ENCODE measurements at places on chromosomes 1 and 21. TPM values are rescaled to one million over a fixed set of nuclear protein-coding genes. Genes with fewer than 3 reads are reported as not detected.

GNPAT gene
- 23.7 TPM for total RNA-seq

SAMD11 gene
- total RNA-seq, result 0.70 TPM

DNA sequence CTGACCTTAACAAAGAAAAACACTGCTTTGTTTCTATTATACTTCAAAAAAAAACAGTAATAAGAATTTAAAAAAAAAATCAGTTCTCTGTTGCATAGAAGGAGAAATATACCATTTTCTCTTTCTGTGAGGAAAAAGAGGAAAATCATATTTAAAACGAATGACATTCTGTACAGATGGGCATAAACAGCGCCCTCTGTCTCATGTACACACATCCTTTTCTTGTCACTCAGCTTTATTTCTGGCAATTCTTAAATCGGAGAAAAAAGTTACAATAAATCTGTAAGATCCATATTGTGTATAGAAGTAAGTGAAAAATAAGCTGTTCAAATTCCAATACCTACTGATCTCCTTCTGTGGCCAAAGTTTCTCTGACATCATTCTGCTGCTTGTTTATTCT is 245.4 kb downstream of the SMYD3 start:
- no peak for DNase-seq

DNA sequence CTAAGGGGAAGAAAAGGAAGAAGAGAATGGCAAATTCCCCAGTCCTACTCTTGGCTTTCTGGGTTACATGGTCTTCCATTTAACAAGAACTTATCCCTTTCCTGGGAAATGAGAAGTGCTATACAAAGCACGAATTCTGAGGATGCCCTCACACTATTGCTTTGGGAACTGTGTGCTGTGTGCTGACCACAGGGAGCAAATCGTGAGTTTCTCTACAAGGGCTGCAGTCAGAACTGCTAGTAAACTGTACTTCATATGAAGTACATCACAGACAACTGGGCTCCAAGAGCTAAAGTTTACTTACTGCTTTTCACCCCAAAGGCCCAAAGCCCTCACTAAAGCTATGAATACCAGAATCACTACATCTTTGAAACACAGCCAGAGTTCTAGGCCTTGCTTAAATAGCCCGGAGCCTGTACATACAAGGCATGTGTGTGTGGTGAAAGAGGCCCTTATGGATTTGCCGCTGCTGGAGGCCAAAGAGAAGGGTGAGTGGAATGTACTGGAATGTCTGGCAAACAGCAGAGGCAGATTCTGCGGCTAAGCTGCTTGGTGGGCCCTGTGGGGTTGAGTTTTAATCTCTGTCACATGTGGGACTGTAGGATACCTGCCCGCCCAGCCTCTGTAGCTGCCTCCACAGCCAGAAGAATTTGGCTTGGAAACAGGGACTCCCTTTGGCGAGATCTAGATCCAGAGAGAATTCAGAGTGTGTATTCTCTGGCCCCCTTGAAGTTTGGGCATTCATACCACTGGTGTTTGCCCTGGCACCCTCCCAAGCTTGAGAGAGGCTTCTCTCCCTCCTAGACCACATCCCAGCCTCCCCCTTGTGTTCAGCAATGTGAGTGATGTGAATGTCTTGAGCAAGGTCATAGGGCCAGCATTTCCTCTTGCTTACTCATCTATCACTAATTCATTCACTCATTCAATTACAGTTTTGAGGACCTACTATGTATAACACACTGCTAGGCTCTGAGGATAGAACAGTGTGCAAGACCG is 21.9 kb upstream of the TRIM67 start:
- DNase-seq, result no peak

- no peak for DNase-seq
Observed at GRCh38 chr1:206800411-206800810, 28.1 kb upstream of the IL10 start.

GRCh38 chr1:220527279-220527907 is 543 bp upstream of the MARK1 start:
- no peak for DNase-seq

GRCh38 chr1:163191301-163191700 is 11.4 kb downstream of the RGS5 start:
- DNase-seq, result no peak

DNA sequence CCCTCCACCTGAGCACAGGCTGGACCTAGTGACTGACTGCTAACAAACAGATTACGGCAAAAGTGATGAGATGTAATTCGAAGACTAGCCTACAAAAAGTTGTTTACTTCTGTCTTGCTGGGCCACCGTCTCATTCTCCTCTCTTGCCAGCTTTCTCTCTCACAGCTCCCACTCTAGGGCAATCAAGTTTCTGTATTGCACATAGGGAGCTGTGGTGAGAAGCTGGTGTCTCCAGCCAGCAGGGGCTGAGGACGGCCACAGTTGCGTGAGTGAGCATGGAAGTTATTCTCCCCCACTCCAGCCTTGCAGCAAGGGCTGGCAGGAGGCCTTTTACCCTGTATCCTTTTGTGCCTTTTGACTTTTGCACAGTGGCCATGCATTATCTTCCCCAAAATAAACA is 8.6 kb upstream of the COL6A2 start:
- no peak for DNase-seq

- no peak for DNase-seq
Observed at GRCh38 chr1:171787686-171788480, 6.4 kb downstream of the METTL13 start.

- no peak for DNase-seq
Observed at GRCh38 chr1:19365721-19366120, 53.6 kb downstream of the SLC66A1 start.

- no peak for DNase-seq
Observed at GRCh38 chr1:53615101-53615500, 123.9 kb downstream of the GLIS1 start.

- DNase-seq, result peak; percentile 23
Observed at GRCh38 chr1:200437556-200438203, 27.8 kb upstream of the ZNF281 start.

DNA sequence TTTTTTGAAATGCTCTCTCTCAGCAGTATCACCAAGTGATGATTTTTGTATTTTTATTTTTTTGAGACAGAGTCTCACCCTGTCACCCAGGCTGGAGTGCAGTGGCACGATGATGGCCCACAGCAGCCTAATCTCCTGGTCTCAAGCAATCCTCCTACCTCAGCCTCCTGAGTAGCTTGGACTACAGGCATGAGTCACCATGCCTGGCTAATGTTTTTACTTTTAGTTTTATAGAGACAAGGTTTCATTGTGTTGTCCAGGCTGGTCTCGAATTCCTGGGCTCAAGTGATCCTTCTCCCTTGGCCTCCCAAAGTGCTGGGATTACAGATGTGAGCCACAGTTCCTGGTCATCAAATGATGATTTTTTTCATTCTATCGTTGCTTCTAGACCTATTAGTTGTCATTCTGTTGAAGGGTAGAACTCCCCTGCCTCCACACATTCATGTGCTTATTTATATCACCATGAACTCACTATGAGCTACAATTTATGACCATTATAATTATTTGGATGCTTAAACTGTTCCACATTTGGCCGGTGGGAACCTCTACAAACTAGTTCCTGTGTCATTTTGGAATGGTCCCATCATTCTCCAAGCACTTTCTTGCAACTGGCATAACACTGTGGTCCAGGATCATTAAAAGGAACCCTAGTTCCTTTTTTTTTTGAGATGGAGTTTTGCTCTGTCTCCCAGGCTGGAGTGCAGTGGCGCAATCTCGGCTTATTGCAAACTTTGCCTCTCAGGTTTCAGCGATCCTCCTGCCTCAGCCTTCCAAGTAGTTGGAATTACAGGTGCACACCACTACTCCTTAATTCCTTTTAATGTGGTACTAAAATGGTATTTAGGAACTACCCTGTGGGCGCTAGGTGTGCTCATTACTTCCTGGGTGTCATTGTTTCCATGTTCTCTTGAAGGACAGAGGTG is 20.2 kb upstream of the TOR3A start:
- no peak for DNase-seq

DNA sequence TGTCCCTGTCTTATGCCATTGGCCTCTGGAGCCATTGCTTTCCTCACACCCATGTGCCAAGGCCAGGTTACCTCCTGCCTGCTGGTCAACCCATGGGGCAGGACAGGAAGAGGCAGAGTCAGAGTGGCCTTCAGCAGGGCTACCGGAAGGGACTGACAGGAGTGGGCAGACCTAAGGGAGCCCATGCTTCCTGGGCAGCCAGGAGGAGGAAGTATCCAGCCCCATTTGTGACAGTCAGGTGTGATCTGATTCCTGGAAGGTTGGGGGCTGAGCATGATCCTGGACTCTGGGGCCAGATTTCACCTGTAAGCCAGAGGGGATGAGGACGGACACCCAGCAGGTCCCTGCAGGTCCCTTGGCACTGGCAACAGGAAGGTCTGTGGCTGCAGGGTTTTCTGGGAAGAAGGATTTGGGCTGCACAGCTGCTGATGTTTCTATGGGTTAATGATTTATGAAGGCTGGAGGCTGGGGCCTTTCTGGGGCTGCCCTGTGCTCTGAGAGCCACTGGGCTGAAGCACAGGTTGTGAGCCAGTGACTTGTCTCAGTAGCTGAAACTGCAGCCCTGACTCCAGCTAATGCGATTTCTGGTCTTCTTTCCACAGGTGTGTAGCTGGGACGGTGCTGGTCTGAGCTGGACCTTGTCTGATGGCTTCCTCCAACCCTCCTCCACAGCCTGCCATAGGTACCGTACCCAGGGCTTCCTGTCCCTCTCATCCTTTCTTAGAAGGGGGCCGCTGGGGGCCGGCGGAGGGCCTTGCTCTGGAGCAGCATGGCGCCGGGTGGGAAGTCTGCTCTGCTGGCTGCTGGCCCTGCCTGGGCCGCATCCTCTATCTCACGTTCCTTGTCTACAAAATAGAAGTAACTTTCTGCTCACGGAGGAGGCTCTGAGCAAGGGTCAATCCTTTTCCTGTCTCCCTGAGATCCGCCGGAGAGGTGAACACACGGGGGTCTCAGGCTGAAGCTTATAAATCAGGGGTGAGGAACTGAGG is 40.7 kb downstream of the ARHGEF10L start:
- no peak for DNase-seq

DNA sequence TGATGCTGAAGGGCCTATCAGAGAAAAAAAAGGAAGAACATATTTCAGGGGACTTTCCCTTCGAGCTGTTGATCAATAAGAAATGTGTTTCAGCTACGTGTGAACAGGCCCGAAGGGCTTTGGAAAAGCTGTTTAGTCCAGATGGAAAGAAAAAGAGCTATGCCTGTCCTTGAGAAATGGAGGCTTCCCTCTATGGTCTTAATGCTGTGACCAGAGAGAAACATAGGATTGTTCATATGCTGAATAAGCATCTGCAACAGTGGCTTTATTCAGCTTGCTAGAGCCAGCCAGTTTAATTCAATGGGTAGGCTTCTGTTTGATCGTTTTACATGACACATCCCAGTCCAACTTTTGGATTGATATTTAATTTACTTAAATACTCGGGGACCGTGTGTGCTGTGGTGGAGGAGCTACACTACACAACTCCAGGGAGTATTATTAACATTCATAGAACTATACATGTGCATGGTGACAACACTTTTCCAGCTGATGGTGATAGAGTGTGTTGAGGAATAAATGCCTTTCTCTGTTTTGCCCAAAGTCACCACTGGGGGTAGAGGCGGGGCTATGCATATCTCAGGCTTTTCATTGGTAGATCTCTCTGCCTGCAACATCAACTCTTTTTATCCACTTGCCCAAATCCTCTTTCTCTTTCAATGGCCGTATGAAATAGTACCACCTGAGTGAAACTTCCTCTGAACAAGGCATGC is 106.7 kb upstream of the C8B start:
- DNase-seq, result no peak
